ENCODE measurements at places on chromosomes 1 and 21.

- no peak for DNase-seq
Observed at GRCh38 chr1:115425442-115425841, 87.4 kb upstream of the NGF start.

- DNase-seq, result peak; percentile 66
Observed at GRCh38 chr1:182601416-182601786, 2.8 kb downstream of the RGS16 start.

DNA sequence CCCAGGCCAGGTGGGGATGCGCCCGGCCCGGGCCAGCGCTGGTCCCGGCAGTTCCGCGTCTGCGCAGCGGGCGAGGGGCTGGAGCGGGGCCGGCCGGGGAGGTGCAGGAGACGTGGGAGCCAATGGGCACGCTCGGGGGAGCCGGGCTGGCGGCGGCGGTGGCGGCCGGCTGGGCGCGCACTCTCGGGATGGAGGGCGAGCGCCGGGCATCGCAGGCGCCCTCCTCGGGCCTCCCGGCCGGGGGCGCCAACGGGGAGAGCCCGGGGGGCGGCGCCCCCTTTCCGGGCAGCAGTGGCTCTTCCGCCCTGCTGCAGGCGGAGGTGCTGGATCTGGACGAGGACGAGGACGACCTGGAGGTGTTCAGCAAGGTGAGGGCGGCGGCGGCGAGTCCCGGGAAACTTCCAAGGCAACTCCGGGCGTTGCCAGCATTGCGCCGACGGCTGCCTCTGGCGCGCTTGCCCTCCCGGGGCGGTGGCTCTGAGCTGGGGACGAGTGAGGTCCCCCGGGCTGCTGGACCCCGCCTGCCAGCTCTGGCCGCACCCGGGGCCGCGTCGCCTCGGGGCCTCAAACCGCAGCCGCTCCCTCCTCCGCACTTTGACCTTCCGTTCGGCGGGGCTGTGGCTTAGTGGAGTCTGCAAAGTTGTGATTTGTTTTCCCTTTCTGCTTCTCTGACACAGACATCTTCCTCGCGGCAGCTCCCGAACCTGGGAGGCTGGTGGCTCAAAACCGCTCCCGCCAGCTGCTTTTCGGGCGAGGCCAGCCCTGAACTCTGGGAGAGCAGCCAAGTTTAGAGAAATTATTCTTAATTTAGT is at the start of gene SNX7:
TSS of gene SNX7 (plus strand) at position 178 of the 812 bp plus-strand sequence. CDS start at position 189, 11 bp downstream.
- peak; percentile 84 for DNase-seq

DNA sequence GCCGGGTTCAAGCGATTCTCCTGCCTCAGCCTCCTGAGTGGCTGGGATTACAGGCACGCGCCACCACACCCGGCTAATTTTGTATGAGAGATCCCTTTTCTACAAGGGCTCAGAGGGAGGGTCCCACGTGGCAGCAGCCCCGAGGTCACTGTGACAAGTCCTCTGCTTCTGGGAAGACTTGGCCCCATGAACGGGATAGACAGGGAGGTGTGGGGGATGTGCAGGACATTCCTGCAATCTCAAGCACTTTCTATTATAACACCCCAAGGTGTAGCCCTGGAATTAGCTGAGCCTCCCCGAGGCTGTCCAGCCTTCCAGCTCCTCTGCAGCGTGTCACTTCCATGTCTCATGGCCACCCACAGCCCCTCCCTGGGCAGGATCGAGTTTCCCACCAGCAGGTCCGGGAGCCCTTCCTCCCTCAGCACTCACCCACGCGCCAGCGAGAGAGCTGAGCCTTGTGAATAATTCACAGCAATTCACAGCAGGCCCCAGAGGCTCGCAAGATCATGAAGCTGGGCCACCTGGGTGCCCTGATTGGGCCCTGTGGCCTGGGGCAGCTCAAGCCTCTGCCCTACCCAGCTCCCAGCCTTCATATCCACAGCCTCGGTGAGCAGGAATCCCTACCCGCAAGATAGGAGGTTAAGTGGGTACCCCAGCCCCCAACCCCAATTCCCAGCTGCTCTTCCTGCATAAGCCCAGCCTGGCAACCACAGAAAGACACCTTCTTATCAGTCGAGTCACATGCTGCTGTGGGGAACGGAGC is 22.8 kb upstream of the RNU1-4 start:
- no peak for DNase-seq

DNA sequence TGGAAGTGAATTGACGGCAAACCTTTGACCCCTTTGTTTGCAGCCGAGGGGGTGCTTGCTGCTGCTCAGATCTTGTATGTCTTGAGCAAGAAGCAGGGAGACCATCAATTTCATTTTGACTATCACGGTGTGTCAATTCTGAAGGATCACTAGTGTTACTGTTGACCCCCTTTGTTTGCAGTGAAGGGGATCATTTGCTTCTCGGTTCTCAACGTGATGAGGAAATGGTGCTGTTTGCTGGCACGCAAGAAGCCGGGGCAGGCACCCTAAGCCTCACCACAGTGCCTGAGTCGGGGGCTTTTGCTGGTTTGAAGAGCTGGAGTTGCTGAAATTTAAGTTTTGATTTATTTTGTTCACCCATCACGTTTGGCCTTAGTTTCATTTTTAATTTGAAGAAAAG is 7.5 kb downstream of the RBM15 start:
- no peak for DNase-seq

GRCh38 chr1:46682064-46682463 is 10.4 kb downstream of the TEX38 start:
- no peak for DNase-seq

GRCh38 chr1:229905031-229905545 is 161.9 kb upstream of the GALNT2 start:
- DNase-seq, result no peak

DNA sequence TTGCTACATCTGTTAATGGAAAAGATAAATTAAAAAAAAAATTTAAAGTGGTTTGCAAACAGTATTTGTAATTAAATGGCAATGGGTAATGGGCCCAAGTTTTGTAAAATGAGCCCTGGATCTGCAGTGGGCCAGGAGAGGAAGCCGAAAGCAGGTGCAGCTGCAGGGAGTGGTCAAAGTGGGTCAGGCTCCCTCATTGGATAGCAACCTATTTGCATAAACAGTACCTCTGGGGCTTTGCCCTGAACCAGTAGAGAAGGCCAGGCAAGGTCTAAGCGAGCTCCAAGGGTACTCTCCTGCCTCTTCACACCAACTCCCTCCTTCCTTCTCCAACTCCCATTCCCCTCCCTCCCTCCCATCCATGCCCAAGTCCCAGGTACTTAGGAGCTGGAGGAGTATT is 138.9 kb downstream of the HMGB4 start:
- DNase-seq, result no peak

DNA sequence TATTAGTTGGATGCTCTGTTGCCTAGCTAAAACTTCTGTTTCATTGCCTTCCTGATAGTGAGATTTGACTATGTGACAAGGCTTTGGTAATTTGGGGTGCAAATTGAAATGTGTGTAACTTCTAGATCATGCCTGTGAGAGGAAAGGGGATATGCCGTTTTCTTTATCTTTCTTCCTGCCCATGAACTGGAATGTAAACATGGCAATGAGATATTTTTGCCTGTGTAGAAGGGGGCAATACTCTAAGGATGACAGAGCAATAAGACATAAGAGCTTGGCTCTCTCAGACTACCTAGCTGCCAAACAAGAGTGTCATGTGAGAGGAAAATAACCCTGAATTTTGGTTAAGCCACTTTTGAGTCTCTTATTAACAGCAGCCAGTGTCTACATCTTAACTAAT is 49.7 kb downstream of the RAP1A start:
- no peak for DNase-seq

DNA sequence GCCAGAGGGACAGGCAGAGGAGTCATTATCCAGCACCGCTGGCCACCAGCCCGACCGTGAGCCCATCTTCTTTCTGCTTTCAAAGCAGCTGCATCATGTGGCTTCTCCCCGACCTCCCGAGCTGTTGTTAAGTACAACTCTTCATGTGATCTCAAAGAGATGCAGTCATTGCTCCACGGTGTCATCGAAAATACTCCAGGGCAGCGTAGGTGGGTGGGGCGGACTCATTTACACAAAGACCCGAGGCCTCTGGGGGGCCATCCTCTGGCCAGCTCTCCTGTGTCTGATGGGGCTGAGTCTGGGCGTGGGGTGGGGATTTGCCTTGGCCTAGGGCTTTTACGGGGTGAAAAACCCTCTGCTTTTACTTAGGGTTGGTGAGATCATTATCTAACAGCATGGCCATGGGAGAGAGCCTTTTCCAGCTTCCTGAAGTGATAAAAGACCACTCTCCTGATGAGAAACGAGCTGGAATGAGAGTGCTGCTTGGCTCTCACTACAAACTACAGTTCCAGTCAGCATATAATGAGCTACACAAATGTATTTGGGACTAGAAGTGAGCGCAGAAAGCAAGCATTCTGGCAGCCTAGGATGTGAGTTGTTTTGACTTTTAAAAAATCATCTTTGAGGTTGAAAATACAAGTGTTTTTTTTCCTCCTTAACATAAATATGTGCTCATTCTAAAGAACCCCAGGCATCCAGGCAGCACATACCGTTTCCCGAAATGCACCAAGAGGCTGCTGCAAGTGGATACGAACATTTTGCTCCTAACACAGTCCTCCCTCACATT is 165.0 kb downstream of the RHOU start:
- DNase-seq, result peak; percentile 60

DNA sequence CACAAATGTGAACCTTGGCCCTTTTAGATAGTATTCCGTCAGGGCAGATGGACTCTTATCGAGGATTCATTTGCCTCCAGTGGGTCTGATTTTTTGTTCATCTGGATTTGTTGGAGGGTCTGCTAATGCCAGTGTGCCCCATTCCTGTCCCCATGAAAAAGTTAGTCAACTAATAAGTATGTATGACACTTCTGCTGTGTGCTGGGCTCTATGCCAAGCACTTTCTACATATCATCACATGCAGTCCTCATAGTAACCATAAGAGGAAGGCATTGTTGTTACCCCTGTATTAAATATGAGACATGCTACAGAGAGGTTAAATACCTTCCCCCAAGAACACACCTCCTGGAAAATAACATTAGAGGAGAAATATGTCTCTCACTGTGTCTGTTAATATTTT is 46.6 kb upstream of the MAB21L3 start:
- no peak for DNase-seq

DNA sequence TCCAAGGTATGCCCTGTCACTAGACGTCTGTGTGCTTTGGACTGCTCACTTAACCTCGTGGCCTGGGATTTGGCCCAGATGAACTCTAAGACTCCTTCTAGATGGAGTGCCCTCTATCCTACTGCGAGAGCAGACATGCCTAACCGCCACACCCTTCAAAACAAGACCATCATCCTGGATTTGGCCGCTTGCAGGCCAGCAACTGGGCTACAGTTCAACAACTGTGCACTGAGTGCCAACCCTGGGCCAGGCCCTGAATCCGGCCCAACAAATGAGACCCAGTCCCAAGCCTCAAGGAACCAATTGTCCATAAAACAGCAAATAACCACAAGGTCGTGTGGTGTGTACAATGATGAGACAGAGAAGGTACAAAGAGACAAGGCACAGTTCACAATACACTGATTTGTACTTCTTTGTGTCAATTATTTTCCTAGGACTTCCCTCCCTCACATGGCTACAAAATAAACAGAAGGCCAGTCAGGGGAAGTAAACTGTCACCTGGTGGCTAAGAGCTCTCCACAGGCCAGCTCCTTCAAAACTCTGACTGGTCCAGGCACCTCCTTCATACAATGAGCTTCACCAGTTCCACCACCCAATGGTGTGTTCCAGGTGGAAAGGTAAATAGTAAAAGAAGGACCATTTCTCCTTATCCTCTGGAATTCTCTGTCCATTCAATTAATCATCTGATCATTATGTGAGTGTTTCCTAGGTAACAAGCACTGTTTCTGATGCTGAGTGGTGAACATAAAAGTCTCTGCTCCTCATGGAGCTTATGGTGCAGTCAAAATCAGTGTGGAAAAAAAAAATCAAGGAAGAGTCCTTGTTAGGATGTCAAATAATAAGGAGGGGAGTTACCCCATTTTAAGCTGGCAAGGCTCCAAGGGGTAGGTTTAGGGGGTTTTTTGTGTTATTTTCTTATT is 60.4 kb downstream of the CAPZB start:
- peak; percentile 39 for DNase-seq

- DNase-seq, result no peak
Observed at GRCh38 chr1:10252508-10252907, 42.1 kb downstream of the KIF1B start.

DNA sequence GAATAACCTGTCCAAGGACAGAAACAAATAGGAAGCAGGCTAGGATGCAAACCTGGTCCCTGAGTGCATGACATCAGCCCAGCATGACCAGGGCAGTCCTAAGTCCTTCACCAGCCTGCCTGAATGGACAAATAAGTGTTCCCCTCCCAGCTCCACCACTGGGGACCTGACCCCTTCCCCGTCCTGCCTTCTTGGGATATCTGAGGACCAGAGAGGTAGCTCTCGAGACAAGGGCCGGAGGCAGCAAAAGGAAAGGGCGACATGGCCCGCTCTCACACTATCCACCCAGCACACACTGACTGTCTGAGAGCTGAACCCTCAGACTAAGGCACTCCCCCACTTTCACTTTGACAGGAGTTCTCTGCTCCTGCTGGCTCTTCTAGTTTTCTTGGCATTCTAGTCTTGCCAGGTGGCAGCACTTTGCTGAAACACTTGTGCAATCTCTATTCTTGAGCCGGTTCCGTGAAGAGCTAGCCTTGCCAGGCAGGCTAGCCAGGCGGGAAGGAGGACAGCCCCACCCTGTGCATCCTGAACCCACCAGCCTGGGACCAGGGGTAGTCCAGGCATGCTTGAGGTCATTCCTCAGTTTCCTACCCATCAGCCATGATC is 251.1 kb upstream of the RAB4A start:
- no peak for DNase-seq

DNA sequence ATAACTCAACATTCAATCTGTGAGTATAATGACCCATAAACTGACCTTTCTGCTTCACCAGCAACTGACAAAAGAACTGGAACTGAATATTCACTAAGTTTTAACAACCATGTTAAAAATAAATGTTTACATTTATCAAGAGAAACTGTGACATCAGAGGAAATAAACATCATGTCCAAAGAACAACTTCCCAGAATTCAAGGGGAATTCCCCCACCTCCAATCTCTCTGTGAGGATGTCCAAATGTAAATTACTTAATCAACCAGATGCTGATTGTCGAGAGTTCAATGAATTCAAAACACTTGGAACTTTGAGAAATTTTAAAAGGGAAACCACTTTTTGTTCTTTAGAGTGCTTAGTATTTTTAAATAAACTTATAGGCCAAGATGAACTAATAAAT is 365.6 kb upstream of the ADGRL2 start:
- no peak for DNase-seq

GRCh38 chr1:244176201-244176600 is 125.1 kb downstream of the ZBTB18 start:
- DNase-seq, result no peak

GRCh38 chr1:37482796-37483744 is 8.7 kb downstream of the ZC3H12A start:
- no peak for DNase-seq

GRCh38 chr21:31268090-31268489 is 76.0 kb downstream of the TIAM1 start:
- no peak for DNase-seq

GRCh38 chr1:61293197-61293596 is 210.8 kb downstream of the NFIA start:
- DNase-seq, result no peak
